Posterior cingulate gyrus (tissue), 11 donors: ENCODE measurements at places on chromosomes 5 and 9.

DNA sequence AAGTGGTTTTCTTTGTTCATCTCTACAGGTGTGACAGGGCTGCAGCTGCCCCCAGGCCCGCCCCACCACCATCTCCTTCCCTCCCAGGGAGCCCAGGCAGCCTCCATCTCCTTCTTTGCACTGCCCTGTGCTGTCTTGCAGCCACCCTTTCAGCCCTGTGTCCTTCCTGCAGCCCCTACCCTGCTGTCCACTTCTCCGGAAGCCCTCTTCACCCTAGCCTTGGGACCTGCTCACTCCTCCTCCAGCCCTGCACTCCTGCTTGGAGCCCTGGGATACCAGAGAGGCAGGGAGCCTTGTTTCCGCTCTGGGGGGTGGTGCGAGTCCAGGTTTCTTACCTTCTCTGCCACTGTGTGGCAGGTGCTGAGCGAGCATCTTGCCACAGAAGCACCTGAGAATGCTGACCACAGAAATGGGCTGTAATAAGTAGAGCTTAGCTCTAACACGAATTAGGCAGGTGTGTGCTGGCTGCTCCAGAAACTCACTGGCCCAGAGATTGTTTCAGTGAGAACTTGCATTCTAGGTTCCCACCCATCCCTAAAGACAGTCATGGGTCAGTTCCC is 51.3 kb upstream of the GADD45G start:
- no peak for DNase-seq

- DNase-seq: peak; percentile 40
These were observed 155.7 kb downstream of the RMI1 start for GRCh38 chr9:84136119-84136868.

GRCh38 chr5:172448999-172449398 is 5.3 kb downstream of the SH3PXD2B start:
- DNase-seq: no peak

- no peak for DNase-seq
These were observed 82.1 kb downstream of the HRH2 start for GRCh38 chr5:175740014-175740413.

DNA sequence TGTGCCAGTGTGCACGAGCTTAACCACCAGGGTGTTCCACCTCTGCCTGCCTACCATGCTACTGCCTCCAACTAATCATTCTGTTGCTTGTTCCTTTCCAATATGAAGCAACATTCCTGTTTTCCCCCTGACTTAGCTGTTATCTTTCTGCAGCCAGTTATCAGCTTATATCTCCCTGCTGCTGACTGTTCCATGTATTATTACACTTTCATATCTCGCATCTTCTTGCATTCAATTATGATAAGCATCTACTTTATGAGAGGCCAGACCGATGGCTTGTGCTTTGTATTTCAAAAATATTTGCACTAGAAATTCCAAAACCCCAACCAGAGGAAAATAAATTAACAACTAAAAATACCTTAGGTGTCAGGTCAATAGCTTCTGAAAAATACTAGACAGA is 394.0 kb upstream of the BRINP1 start:
- DNase-seq: no peak

GRCh38 chr5:174523311-174524071 is 200.9 kb upstream of the MSX2 start:
- no peak for DNase-seq

DNA sequence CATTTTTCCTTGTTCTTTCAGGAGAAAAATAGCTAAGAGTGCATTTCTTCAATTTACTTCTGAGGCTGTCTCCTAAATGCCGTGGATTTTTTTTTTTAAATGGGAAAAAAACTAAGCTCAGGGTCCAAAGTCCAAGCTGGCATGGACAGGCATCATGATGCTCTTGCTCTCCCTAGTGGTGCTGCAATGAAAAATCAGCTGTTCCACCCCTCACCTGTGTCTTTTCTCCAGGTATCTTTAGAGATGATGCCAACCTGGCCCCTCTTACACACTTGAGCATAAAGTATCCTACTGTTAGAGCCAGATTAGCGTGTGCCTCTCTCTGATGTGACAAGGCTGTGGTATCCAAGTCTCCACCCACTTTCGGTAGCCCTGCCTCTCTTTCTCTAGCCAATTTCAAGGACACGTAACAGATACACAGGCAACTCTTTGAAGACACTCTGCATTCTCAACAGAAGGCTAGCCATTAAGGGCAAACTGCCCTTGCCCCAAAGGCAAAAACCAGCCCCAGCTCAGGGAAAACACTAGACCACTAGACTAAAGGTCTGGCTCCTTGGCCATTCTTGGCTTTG is 208.8 kb downstream of the SAXO1 start:
- DNase-seq: no peak

- no peak for DNase-seq
These were observed 638.3 kb downstream of the HTR1A start for GRCh38 chr5:63323926-63324325.

- no peak for DNase-seq
These were observed 34.0 kb upstream of the NCS1 start for GRCh38 chr9:130138171-130138653.

DNA sequence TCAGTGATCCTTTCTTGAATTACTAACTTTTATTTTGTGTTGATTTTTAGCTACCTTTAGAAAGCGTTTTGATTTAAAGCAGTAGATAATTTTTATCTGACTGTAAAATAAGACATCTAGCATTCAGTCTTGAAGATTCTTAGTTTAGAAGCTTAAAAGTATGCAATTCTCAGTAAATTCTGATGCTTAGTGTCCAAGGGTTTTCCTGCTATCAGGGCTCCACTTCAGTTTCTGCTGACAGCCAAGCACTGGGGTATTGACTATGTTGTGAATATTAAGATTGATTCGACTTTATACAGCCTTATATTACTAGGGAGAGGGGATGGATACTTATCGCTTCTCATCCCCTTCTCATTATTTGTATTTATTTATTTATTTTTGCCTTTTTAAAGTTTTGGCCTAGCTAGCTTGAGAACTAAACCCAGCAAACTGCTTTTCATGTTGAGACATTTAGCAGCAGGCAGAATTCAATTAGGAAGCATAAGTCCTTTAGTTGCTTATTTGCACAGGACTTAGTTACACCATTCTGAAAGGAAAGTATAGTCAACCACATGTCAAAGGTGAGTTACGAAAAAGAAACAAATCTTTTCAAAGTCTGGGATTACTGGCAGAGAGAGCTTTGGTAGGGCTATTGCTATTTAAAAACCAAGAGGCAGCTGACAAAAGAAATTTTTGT is 2.9 kb downstream of the PBX3 start:
- DNase-seq: no peak

- no peak for DNase-seq
These were observed 87.5 kb upstream of the RANBP3L start for GRCh38 chr5:36389245-36389644.

- no peak for DNase-seq
These were observed 619.7 kb upstream of the ARRDC3 start for GRCh38 chr5:92002721-92003274.

GRCh38 chr5:9067154-9067553 is 478.7 kb downstream of the SEMA5A start:
- no peak for DNase-seq

GRCh38 chr5:143716881-143717280 is 95.1 kb upstream of the HMHB1 start:
- no peak for DNase-seq

- no peak for DNase-seq
These were observed 94.9 kb upstream of the TNC start for GRCh38 chr9:115212832-115213231.

- DNase-seq: no peak
These were observed 3.3 kb downstream of the OLFML2A start for GRCh38 chr9:124780060-124780756.

DNA sequence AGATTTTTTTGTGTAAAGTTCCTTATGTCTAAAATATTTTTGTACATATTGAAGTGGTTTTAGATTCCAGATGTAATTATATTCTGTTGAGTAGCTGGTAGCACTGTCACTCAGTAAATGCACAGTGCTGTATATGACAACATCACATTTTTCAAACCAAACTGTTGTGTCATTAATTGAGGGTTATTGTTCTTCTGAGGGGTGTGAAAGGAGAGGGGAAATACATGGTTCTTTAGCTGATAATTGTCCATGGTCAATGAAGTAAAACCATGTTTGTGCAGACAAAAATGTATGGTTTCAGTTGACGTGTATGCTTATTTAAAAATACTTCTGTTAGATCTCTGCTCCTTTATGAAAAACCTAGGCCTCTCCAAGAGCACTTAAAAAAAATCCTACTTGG is 3.3 kb downstream of the ZNF462 start:
- no peak for DNase-seq

DNA sequence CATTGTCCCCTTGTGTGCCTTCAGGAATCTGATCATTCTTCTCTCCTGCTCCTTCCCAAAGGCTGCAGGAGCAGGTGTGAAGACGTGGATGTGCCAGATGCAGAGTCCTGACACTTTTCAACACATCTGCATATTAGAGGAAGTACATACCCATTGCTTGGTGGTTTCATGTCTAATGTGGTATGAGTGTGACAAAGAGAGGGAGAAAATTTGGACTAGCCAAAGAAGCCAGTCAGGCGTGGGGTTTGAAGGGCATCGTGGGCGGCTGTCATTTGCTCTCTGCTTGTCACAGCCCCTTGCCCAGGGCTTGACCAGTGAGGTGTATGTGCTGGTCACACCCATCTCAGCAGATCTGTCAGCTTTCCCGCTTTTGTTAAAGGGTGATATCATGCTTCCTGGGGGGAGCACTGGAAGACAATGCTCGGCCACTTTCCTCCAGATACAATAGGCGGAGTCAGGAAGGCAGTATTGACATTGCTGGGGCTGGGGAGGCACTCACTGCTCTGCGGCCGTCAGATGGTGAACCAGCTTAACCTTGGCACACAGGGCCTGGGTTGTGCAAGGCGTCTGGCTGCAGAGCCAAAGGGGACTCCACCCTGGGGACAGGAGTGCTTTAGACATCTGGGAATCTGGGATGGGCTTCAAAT is 8.6 kb downstream of the TEK start:
- DNase-seq: no peak

- no peak for DNase-seq
These were observed 112.2 kb downstream of the ZNF608 start for GRCh38 chr5:124634228-124634739.

DNA sequence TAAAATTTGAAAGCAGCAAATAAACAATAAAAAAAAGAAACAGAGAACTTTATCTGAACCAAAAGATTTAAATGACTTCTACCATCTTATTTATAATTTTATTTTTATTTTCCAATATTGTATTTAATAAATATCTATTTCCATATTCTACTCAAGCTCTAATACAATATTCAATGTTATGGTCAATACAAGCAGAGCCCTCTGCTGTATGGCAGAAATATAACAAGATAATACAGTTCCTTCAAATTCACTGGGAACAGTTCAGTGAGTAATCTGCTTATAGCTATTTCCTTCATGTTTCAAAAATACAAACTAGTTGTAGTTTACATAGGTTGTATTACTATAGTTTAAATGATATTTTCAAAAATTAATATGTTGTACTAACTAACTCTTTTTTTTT is 332.7 kb downstream of the PRDM9 start:
- DNase-seq: no peak

DNA sequence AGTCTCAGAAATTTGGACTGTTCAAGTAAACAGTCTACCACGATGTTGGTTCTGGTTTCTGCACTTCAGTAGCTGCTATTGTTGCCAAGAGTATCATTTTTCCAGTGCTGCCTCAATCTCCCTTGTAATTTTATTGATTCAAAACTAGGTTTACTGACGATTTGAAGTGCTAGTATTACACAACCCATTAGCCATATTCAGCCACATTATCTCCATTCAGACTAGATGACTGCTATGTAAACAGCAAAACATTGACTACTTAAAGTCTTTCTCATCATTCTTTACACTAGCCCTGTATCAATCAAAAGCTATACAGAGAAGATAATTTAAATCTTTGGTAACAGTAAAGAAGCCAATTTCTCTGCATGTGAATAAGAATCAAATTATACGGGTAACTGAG is 102.0 kb upstream of the TSLP start:
- DNase-seq: no peak

GRCh38 chr5:1312206-1312605 is 17.3 kb upstream of the TERT start:
- DNase-seq: no peak

DNA sequence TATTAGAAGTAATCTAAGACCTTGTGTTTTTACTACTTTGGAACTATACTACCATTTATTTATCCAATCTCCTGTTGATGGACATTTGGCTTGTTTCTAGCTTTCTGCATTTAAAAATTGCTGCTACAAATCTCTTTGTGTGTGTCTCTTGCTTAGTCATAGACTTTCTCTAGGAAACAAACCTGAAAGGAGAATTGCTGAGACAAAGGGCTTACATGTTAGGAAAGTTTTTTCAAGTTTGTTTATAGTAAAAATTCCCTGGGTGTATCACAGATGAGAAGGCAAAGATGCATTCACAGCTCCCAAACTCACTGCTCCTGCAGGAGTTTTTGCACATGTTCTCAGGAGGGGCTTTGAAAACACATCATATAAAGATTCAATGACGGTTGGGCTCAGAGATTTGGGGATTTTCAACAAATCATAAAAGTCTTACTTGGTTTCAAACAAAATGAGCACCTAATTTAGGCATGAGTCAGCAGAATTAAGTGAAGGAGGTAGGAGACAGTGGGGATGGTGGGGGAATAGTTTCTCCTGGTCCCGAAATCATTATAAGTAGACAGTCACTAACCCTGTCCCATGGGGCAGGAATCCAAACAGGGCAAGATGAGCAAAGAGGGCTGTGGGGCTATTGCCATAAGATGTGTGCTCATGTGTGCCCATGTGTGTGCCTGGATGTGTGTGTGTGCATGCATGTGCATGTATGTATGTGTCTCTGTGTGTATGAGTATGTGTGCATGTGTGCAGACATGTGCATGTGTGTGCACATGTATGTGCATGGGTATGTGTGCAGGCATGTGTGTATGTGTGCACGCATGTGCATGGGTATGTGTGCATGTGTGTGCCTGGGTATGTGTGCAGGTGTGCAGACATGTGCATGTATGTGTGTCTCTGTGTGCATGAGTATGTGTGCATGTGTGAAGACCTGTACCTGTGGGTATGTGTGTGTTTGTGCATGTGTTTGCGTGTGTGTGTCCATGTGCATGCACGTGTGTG is 43.4 kb upstream of the S1PR3 start:
- DNase-seq: no peak

GRCh38 chr9:133693116-133693515 is 45.0 kb downstream of the SARDH start:
- no peak for DNase-seq
